ENCODE measurements at places on chromosomes 13 and 19. TPM values are rescaled to one million over a fixed set of nuclear protein-coding genes. Genes with fewer than 3 reads are reported as not detected.

Gene ESD
- 90.4 TPM for total RNA-seq

Gene MTIF3
- 46.1 TPM for total RNA-seq

GRCh38 chr19:1038978-1039645 lies 795 bp upstream of the ABCA7 start:
- peaks cover 3% of the 10 kb centered on the region for H3K4me1 ChIP-seq
- H3K27ac ChIP-seq: no peak overlapping the region
- H3K36me3 ChIP-seq: no peaks in the 10 kb centered on the region

DNA sequence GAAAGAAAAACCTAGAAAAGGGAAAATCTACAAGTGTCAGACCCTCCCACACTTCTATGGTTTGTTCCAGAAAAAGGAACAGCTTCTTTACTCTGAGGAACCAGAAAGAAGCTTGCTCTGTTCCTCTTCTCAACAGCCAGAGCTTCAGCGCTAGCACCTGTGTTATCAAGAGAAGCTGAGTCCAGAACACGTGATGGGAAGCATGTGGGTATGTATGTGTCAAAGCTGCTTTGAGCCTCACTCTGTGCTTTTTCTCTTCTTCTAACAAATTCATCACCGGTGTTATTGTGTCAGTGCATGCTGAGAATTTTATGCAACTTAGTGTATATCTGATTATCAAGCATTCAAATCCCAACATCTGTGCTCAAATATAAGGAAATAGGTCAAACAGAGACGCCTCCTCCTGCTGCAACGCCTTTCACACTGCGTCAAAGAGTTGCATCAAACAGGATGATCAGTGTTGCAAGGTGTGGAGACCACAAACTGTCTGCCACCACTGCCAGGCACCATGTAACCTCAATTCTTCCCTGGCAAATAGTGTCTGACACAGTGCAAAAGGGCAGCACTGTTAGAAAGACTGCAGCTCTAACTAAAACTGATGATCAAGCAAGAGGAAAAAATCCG lies 83.9 kb downstream of the LRRC63 start:
- H3K27me3 ChIP-seq: no peaks in the 10 kb centered on the region
- H3K4me1 ChIP-seq: no peaks in the 10 kb centered on the region

- no peak overlapping the region for H3K27ac ChIP-seq
- H3K4me1 ChIP-seq: peaks cover 27% of the 10 kb centered on the region
- H3K36me3 ChIP-seq: no peaks in the 10 kb centered on the region
- H3K4me3 ChIP-seq: peak overlapping the region; percentile 2
- H3K27me3 ChIP-seq: no peaks in the 10 kb centered on the region
Measured at GRCh38 chr13:66943530-66943929, 286.6 kb downstream of the PCDH9 start.

DNA sequence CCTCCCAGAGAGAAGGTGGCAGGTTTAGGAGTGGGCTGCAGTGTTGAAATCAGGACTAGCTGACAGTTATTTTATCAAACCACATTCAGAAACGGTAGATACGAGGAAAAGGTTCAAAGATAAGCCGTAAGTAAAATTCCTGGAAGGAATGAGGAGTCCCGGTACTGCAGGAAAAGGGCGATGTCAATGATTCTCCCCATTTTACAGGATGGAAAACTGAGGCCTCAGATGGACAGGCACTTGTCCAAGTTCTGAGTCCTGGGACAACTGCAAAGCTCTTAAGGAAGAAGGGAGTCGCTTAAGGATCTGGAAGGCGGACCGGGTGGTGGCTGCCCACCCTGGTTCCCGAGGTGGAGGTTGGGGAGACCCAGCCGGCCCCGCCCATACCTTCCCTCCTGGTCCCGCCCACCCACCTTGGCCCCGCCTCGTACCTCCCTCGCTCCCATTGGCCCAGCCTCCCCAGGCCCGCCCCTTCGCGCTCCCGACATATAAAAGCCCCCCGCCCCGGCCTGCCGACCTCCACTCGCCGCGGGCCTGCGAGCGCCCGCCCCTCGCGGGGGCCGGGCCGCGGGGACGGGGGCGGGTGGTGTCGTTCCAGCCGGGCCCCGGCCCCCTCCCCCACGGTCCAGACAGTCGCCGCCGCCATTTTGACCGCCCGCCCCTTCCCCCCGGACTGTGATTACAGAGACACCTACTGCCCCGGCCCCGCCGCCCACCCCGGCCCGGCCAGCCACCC lies 603 bp downstream of the RFX1 start:
- H3K4me3 ChIP-seq: peak overlapping the region; percentile 69
- no peaks in the 10 kb centered on the region for H3K36me3 ChIP-seq

DNA sequence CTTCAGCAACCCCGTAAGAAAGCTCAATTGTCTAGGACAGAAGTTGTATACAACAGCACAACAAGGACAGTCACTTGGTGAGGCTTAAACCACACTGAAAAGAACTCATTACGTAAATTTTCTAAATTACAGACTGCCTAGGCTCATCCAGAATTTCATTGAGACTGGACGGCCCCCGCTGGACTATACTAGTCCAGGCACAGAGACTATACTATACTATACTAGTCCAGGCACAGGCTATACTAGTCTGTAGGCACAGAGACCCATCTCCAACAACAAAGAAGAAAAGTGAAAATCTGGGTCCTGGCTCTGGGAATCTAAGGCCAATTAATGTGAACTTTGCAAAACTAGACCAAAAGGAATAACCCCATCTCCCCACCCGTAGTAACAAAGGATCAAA lies 700 bp downstream of the ZNF816 start:
- H3K4me1 ChIP-seq: peaks cover 6% of the 10 kb centered on the region
- no peaks in the 10 kb centered on the region for H3K27me3 ChIP-seq
- no peak for DNase-seq
- H3K27ac ChIP-seq: peak overlapping the region; percentile 69
- H3K4me3 ChIP-seq: peak overlapping the region; percentile 98
- H3K36me3 ChIP-seq: peaks cover 20% of the 10 kb centered on the region
